ENCODE measurements at places on chromosomes 7 and 10.
A peak's percentile ranks its signal among the peaks of the same experiment; 100 is the strongest.

DNA sequence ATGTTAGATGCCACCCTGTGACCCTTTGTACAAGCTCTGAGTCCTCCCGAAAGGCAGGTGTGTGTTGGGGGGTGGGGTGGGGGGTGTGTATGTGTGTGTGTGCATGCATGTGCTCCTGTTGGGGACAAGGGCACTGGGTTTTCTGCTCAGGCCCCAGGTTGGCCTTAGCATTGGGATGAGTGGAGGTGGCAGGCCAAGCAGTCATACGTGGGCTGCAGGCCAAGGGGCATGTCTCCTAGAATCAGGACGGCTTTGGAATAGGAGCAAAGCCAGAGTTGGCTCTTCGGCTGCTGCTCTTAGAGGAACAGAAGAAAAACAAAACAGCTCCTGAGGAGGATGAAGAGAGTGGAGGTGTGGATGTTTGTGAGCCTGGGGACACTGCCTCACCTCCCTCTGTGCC is 26.0 kb downstream of the HSPA12A start:
- no peak for DNase-seq

- DNase-seq, result no peak
These were observed 218.2 kb upstream of the PODXL start for GRCh38 chr7:131774419-131775220.

- DNase-seq, result no peak
These were observed 17.3 kb upstream of the SAMD9L start for GRCh38 chr7:93165447-93165846.

DNA sequence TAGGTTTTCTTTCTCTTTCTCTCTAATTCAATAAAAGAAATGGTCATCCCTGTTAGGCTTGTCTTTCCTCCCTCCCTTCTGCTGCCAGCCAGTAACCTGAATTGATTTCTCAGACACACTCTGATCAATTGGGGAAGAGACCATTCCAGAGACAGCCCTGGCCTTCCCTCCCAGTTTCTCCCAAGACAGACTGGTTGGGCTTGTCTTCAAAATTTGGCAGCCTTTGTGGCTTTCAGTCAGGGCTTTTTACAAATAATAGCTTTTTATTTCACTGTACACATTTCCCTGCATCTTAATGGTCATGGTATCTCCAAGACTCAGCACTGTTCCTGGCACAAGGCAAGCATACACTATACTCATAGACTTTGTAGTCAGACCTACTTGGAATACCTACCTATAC is 33.9 kb downstream of the BCAP29 start:
- no peak for DNase-seq

DNA sequence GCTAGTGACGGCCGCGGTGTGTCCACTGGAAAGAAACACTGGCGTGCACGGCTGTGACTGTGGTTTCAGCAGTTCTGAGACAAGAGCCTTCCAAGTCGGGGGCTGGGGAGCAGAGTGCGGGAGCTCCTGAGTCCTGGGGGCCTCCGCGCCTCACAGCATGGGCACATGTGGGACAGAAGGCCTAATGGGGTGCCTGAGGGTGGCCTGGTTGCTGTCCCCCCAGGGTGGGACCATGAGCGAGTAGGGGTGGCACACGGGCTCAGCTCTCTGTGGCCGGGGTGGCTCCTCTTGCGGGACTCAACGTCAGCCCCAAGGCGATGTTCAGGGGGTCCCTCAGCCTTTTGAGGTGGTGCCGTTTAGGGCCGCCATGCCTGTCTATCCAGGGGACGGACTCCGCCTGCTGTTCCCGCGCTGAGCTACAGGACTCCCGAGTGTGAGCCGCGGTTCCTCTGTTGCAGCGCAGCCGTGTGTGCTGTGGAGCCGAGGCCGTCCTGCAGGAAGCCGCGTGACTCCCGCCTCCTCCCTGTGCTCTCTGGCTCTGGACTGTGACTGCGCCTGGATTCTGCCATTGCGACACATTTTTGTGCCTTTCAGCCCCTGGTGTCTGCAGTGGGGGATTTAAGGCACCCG is 23.5 kb upstream of the CHST12 start:
- no peak for DNase-seq

GRCh38 chr10:28217848-28218247 is 85.0 kb downstream of the MPP7 start:
- no peak for DNase-seq

DNA sequence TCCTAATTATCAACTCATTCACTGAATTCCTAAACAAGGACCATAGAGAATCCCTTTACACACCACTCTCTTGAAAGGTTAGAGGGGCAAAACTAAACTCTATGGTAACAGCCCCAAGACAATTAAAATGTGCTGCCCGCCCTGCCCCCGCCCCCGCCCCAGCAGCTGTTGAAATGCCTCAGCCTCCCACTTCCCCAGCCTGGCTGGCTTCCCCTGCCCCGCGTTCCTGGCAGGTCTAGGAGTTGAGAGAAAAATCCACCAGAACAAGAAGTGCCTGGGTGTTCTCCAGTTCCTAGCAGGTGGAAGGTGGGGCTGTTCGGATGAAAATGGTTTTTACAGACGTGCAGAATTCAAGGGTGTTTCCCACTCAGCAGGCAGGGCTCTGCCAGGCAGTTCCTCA is 109.5 kb upstream of the ZEB1 start:
- no peak for DNase-seq

- no peak for DNase-seq
These were observed 336.8 kb downstream of the BBS9 start for GRCh38 chr7:33466203-33466602.

DNA sequence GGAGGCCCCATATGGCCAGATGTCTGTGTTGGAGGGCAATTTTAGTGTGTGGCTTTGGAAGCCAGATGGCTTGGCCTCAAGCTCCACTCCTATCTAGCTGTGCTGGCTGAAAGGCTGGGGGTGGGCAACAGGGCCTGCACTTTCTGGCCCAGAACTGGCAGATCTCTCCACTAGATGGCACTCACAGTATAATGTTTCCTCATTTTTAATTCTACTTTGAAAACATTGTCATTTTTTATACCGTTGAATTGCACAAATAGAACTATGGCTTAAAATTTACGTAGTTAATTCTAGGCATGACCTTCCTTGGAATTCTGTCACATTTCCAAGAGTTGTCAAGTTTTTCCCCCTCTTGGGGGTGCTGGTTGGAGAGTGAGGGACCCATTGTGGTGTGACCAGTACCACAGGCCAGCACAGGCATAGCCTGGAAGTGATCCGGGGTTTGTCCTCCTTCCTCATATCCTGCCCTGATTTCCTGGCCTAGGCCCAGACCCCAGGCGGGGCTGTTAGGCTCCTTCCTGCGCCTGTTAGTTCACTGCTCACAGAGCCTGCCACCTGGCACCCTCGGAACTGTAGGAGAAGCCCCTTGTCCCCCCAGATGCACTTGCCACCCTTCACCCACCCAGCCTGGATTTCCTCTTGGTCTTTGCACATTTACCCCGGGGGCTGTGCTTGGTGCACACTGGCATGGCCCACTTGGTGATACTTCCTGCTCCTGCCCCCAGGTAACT is 52.8 kb downstream of the ARHGAP22 start:
- DNase-seq, result no peak

DNA sequence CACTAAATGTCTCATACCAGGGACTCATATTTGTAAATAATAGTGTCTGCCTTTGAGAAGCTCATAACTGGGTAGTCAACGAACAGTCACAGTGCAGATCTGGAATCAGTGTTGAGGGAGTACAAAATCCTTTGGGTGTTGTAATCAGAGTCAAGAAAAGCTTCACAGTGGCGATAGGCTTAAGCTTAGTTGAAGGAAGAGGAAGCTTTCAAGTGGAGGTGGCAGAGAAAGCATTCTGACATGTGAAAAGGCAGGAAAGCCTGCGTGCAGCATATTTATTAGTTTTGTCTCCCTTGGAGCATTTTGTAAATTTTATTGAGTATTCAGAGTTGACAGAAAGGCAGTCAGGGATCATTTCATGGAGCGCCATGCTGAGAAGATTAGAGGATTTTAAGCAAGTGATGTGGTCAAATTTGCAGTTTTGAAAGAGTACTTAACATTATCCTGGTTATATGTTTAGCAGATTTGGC is 104.9 kb downstream of the ADK start:
- DNase-seq, result no peak

DNA sequence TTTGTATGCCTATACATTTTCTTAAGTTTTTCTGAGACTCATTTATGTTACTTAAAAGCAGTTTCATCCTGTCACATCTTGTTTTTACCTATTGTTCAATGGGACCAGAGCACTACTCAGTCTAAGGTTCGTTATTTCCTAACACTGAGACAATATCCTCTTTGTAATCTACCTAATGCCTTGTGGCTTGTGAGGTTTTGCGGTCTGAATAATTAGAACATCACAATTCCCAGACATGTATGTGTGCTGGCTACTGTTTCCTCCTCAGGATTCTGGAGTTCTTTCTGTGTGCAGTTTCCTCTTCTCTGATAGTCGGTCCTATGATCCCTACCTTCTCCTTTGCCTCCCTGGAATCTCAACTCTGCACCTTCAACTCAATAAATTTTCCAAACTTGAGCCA is 620.2 kb downstream of the ANKRD7 start:
- no peak for DNase-seq

DNA sequence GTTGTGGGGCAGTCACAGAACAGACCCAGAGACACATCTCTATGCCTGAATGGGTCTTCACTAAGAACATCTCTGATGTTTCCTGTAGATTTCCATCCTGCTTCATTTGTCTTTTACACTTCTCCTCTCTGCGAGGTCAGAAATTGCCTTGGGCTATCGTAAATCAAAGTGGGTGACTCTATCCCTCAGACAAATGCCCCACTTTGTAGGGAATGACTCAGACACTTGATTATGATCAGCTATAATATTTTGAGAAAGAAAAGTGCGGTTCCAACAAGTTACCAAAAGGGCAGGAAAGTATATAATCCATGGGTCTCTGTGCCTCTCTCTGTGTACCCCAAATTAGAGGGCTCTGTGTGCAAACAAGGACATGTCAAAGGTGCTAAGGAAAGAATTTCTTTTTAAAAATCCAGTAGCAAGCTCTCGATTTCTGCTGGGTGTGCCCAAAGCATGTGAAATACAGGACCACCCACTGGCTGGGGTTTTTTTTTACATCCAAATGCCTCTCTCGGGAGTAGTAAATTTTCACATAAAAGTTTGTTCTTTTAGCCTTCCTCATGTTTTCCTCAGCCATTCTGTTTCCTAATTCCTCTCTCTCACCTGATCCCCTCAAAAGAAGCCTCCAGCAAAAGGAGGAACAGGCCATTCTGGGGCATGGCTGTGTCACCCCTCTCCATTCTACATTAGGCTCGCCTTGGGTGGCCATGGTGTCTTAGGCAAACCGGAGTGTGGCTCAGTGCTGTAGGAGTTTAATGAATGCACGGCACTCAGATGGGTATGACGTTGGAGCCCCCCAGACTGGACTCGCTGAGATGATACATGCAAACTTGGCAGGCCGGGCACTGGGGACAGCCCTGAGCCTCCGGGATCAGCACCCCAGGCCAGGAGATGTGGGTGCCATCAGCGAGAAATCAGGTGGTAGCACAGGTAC is 6.3 kb upstream of the OPN4 start:
- no peak for DNase-seq

DNA sequence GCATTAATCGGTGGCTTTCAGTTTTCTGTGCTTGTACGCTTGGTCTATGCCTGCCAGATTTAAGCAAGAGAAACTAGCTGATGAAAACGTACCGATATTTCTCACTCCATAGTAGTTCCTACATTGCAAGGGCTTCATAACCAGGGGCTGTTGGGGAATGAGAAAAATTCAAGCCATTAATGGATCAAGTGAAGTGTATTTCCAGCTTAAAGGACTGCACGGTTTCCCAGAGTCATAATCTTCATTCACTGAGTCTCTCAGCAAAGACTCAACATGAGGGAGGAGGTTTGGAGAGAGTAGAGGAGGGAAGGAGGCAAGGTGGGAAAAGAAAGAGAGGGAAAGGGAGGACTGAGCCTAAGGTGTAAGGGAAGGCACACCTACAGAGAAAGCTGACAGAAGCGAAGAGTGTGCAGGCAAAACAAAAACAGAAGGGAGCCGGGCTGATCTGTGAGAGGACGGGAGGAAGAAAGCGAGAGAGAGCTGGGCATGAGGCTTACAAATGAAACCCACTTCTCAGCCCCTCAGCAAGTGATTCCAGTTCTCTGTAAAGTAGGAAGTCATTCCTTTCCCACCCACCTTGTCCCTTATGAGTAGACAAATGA is 625 bp downstream of the GIMAP2 start:
- DNase-seq, result no peak

- DNase-seq, result no peak
These were observed 5.3 kb downstream of the ATXN7L1 start for GRCh38 chr7:105871142-105871541.

DNA sequence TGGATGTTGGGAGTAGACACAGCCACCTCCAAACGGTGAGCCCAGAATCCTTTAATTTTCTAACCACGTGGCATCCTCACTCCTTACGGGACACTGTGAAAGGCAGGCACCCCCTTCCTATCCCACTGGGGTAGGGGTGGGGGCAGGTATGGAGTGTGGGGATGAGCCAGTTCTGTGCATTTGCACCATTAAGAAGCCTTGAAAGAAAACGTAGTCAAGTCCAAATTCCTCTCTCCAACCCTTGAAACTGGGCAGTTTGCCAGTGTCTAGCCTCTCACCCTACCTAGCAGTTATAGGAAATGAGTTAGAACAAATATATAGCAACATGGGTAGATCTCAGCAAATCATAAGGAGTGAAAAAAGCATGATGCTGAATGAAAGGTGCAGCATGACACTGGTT is 92.4 kb upstream of the LEP start:
- no peak for DNase-seq

- DNase-seq, result no peak
These were observed 81.6 kb downstream of the RSU1 start for GRCh38 chr10:16735671-16736070.

- no peak for DNase-seq
These were observed 42.7 kb downstream of the PLAU start for GRCh38 chr10:73953665-73954064.

DNA sequence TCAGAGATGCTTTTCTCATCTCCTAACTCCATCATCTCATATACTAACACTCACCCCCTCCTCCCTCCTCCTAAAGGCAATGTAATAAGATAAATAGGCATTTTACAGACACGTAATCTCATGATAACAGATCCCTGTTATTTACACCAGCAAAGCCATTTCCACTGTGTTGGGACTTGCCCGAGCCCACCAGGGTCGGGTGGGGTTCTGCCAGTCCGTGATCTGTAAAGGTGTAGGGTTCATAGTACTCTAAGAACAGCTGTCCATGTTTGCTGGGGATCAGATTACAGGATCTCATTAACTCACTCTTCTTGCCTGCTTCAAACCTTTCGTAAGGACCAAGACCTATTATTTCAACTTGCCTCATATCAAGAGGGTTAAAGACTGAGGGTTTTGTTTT is 172.4 kb downstream of the FZD1 start:
- no peak for DNase-seq

- peak; percentile 72 for DNase-seq
These were observed at the start of gene BUB3 for GRCh38 chr10:123154092-123154710. BUB3 (plus strand) TSS chr10:123154402; CDS start chr10:123154918, 516 bp downstream.

GRCh38 chr7:17094963-17095574 is 203.4 kb upstream of the AHR start:
- DNase-seq, result no peak

- DNase-seq, result no peak
These were observed 21.3 kb upstream of the ZNF467 start for GRCh38 chr7:149794661-149795060.

- DNase-seq, result no peak
These were observed 6.4 kb downstream of the NKX2-3 start for GRCh38 chr10:99539120-99539519.
